CD4-positive, alpha-beta T cell treated with Interleukin-12 subunit alpha and Interleukin-12 subunit beta, for 1 hour (primary cell): ENCODE measurements at places on chromosomes 7 and 10.

GRCh38 chr7:17548014-17548653, 249.7 kb downstream of the AHR start:
- no peak for DNase-seq

DNA sequence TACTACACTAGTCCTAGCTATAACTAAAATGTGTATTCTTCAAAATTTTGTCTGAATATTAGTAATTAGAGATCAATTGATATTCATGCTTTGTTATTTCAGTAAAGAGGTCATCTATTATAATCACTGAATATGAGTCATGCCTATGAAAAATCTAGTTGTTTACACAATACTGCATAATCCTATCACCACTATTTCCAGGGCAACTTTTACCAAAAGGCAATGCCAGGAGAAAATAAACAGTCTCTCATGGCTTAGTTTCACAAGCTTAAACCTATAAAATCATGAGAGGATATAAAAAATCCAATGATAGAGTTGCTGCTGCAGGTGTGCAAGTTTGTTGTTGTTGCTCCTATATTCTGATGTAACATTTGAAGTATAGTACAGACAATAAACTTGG, 149.9 kb upstream of the COL1A2 start:
- no peak for DNase-seq

DNA sequence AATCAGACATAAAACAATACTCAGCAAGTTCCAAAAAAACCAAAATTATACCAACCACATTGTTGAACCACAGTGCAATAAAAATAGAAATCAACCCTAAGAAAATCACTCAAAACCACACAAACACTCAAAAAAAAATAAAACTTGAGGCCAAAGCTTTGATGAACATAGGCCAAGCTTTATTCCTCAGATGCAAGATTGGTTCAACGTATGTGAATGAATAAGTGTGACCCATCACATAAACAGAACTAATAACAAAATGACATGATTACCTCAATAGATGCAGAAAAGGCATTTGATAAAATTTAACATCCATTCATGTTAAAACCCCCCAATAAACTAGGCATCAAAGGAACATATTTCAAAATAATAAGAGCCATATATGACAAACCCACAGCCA, 506.1 kb upstream of the FZD8 start:
- DNase-seq = no peak

GRCh38 chr7:27214239-27214950, 14.5 kb upstream of the HOXA13 start:
- no peak for DNase-seq

- DNase-seq = no peak
Measured at GRCh38 chr10:63744060-63744941, 223.1 kb downstream of the REEP3 start.

GRCh38 chr7:101315336-101315735, 6.3 kb downstream of the IFT22 start:
- peak; percentile 56 for DNase-seq

DNA sequence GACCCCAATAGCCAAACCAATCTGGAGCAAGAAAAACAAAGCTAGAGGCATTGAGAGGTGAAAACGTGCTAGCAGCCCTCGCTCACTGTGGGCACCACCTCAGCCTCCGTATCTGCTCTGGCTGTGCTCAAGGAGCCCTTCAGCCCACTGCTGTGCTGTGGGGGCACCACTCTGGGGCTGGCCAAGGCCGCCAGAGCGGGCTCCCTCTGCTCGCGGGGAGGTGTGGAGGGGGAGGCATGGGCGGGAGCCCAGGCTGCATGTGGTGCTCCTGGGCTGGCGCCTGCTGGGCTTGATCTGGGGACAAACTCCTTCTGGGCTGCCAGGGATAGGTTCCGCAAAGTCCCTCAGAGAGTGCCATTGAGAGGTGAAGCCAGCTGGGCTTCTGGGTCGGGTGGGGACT, 1002.0 kb downstream of the GATA3 start:
- DNase-seq = no peak

DNA sequence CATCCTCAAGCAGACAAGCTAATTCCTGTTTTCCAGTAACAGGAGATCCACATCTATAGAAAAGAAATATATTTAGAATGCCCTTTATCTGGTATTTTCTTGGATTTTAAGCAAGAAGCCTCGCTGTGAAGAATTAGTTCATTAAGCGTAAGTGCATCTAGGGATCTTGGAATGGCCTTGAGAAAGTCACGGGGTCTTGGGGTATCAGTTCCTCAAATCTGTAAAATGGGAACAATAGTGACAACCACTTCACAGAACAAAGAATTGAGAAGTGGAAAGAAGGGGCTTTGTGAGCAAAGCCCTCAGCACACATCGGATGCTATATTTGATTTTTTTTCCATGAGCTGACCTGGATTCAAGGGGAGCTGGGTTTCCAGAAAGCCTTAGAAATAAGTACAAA, 32.3 kb upstream of the WDFY4 start:
- no peak for DNase-seq

DNA sequence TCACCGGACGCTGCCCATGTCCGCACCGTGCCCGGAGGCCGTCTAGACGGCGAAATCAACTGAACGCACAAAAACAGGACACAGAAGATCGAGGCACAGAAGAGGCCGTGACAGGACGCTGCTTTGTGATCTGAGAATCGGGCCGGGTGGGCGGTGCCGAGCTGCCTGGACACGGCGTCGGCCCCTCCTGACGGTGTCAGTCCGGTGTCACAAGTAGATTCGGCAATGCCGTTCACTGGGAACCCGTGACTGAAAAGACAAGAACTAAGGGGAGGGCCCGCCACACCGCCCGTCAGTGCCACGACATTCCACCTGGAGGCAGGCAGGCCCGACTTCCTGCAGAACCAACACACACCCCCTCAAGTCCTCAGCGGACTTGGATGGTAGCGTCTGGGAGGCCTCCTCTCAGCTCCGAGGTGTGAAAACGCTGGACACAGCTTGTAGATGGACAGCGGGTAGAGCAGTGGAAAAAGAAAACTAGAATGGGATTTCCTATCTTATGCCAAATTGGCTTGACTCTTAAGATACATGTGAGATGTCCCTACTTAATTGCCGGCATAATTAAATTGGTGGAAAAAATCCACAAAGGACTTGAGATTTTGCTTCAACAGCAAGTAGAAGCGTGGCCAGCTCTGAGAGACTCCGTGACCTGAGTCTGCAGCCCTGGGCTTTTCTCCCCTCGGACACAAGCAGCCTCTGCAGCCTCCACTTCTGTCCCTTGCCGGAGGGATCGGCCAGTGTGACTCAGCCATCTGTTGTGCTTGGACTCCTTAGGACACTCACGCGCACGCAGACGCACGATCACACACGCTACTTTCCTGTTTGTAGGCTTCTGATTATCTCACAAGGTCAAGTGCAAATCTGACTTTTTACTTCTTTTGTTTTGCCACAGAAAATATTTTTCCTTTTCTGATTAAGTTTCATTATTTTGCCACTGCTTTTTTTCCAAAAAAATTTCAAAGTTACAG, 269.0 kb downstream of the DIP2C start:
- DNase-seq = no peak

- DNase-seq = no peak
Measured at GRCh38 chr10:23918839-23919238, 290.1 kb upstream of the KIAA1217 start.

DNA sequence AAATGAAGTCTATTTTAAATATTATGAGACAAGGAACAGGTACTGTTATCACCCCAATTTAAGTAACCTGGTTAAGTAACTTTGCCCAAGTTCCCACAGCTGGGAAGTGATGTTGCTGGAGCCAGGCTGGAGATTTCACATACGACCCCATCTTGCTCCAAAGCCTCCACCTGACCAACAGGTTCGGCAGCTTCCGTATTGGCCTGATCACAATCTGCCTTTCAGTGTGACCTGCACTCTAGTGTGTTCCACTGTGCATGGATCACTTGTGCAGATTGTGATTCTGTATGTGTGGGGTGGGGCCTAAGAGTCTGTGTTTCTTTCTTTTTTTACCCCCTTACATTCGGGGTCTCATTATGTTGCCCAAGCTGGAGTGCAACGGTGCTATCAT, 66.1 kb downstream of the PRTFDC1 start:
- no peak for DNase-seq

DNA sequence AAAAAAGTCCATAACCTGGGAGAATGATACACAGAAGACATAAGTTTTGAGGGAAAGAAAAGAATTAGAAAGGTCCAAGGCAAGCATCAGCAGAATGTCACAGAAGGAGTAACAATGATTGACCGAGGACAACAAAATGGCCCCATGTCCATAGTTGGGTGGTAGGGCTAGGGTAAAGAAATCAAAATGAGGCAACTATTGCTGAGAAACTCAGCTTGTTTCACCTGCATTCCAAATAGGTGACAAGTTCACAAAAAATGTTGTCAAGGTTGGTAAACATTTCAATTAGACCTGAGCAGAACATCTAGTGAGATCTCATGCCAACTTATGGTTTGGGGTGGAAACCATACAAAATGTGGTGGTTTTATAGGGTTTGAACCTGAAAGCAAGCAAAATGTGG, 22.8 kb upstream of the DLX6 start:
- no peak for DNase-seq

DNA sequence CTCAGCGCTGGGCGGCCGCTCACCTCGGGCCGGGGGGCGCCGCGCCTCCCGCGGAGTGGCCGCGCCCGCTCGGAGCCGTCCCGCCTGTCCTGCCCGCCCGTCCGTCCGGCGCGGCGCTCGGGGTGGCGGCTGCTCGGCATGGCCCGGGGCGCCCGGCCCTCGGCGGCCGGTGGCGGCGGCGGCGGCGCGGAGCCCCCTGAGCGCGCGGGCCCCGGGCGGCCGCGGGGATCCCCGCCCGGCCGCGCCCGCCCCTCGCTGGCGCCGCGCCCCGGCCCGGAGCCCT, 338 bp downstream of the SDK1 start:
- DNase-seq = no peak

- no peak for DNase-seq
Measured at GRCh38 chr7:205115-206010, 13.0 kb downstream of the FAM20C start.

DNA sequence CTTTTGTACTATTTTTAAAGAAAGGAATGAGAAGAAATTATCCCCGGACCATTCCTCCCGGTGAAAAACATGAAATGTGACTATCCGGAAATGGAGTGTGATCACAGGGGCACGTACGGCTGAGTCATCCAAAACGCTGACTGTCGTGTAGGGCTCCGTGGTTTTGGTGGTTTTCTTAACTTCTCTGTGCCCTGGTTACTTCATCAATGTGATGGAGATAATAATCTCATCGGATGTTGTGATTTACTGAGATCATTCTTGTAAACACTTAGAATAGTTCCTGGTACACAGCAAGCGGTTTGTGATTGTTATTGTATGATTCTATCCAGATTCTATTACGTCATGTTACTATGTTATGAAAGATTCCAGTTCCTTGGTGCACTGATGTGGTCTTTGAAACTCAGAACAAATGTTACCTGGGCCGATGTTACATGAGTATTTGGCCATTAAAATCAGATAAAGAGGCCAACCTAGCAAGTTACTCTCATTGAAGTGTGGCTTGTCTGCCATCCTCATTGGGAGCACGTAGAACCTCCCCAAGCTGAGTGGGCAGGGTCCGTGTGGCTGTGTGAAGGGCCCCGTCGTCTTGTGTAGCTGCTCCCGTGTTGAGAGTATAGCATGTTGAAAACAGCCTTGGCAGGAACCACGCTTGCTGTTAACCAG, 99.5 kb downstream of the CAMK1D start:
- DNase-seq = peak; percentile 87

GRCh38 chr10:86304436-86304835, 62.2 kb downstream of the GRID1 start:
- DNase-seq = no peak

GRCh38 chr7:10888861-10889260, 84.8 kb upstream of the PHF14 start:
- peak; percentile 26 for DNase-seq

DNA sequence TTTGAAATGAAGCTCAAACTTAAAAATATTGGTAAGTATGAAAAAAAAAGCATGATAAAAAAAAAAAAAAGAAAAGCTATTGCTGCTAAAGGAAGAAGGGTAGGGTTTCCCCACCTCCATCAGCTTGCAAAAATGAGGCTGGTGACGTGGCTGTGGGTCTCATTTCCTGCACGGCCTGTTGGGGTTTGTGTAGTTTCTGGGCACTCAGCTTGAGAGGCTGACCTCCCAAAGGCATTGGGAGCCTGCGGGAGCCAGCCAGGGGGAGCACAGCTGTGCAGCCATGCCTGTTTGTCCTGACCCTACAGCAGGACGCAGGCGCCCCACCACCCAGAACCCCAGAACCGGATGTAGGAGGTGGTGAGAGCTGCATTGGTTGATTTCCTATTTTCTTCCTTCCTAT, 48.8 kb upstream of the CARD11 start:
- peak; percentile 81 for DNase-seq

- DNase-seq = no peak
Measured at GRCh38 chr7:121084748-121085336, 96.3 kb downstream of the CPED1 start.

GRCh38 chr10:21496343-21497176, 28.9 kb downstream of the SKIDA1 start:
- peak; percentile 56 for DNase-seq

- no peak for DNase-seq
Measured at GRCh38 chr7:1537535-1538412, 7.3 kb downstream of the MAFK start.

DNA sequence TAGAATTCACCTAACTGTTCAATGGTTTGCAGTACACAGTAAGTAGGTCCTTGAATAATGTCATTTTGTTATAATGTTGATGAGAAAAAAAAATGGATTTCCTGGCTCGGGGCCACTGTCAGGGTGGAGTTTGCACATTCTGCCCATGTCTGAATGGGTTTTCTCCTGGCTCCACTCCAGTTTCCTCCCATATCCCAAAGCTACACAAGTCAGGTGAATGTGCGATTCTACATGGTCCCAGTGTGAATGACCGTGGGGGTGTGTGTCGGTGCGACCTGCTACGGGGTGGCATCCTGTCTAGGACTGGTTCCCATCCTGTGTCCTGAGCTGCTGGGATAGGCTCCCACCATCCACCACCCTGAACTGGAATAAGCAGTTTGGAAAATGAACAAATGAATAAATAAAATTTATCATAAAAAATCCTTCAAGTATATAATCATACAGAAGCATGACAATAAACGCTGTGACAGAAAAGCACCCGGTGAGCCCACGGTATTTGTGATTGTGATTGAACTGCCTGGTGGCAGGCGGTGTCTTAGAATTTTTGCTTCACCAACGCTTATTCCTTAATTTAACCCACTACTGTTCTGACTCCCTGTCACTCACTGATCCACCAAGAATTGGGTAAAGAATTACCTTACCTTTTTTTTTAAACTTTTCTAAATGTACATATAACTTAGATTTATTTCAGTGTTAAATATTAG, 114.1 kb downstream of the ICA1 start:
- DNase-seq = no peak

- no peak for DNase-seq
Measured at GRCh38 chr10:11184093-11184492, 166.4 kb downstream of the CELF2 start.

DNA sequence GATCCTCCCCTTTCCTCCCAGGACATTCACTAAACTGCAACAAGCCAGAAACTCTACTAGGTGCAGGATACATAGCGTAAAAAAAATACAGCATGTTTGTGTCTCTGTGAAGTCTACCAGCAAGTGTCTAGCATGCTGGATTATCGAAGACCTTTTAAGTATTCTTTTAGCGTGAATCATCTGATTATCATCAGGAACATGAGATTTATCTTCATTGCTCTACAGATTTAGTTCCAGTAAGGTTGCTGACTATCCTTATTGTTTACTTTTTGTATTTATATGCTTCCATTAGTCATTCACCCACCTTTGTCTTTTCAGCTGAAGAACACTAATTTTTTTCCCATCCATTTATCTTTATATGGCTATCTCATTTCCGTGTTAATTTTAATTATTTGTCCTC, 62.8 kb downstream of the PDZD8 start:
- DNase-seq = no peak

GRCh38 chr7:123580406-123581161, 21.0 kb upstream of the ASB15 start:
- peak; percentile 5 for DNase-seq
